ENCODE measurements at places on chromosomes 7 and 10. TPM values are rescaled to one million over a fixed set of nuclear protein-coding genes. Genes with fewer than 3 reads are reported as not detected.
A peak's percentile ranks its signal among the peaks of the same experiment; 100 is the strongest.

DNA sequence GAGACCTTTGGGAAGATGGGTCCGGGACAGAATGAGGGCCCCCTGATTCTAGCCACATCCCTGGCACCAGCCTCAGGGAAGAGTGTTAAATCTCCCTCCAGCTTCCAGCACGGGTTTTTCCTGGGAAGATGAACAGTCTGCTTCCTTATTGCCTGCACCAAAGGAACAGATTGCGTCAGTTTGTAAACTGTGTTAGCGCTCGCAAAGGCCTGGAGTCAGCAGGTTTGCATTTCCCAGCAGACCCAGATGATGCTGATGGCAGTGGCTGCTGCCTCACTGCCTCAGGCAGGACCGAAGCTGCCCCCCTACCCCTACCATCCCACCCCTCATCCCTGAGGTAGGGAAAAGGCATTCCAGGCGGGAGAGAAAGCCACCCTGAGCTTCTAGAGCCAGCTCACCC is 34.6 kb upstream of the LRRC4 start:
- no peak for DNase-seq

- DNase-seq, result no peak
Observed at GRCh38 chr7:76377186-76377918, 18.6 kb upstream of the YWHAG start.

- peak; percentile 49 for DNase-seq
Observed at GRCh38 chr10:34446049-34446448, 369.0 kb downstream of the PARD3 start.

DNA sequence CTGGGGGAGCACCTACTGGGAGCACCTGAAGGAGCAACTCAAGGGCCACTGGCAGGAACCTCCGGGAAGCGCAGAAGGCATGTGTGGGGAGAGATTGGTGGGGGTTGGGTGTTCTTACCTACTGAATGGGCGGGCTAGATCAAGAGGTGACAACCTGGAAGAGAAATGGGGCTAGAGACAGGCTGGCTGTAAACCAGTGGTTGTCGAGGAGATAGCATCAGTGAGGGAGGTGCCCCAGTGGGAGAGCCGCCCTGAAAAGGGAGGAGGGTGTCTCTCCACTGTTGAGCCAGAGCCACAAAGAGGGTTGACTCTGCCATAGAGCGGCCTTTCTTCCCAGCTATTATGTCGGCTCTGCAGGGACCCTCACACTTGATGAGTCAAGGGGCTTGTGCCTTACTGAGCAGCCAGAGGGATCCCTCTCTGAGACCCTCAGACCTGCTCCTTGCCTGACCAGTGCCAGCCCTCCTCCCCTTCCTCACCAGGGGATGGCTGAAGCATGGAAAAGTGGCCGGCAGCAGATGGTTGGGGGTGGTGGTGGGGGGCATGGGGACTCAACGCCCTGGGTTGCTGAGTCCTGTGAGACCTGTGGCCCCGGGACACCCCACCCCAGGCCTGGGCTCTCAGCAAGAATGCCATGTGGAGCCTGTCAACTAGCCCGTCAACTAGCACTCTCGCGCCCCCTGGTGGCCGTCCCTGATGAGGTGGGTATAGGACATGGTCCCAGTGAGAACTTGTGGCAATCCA is 36.4 kb upstream of the PURB start:
- DNase-seq, result peak; percentile 90

DNA sequence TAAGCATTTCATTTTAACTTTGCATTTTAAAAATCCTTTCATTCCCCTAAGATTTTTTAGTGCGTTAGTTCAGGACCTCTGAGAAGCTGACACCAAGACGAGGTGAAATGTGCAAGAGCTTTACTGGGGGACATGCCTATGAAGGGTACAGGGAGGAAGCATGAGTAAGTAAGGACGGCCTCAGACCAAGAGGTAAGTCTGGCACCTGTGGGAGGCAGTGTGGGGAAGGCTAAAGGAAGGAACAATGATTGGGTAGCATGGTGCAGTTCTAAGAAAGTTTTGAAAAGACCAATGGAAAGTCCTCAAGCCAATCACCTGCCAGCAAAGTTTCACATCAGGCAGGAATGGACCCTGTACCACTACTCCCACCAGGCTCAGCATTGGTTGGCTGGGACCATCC is 369.2 kb downstream of the GFRA1 start:
- DNase-seq, result no peak

DNA sequence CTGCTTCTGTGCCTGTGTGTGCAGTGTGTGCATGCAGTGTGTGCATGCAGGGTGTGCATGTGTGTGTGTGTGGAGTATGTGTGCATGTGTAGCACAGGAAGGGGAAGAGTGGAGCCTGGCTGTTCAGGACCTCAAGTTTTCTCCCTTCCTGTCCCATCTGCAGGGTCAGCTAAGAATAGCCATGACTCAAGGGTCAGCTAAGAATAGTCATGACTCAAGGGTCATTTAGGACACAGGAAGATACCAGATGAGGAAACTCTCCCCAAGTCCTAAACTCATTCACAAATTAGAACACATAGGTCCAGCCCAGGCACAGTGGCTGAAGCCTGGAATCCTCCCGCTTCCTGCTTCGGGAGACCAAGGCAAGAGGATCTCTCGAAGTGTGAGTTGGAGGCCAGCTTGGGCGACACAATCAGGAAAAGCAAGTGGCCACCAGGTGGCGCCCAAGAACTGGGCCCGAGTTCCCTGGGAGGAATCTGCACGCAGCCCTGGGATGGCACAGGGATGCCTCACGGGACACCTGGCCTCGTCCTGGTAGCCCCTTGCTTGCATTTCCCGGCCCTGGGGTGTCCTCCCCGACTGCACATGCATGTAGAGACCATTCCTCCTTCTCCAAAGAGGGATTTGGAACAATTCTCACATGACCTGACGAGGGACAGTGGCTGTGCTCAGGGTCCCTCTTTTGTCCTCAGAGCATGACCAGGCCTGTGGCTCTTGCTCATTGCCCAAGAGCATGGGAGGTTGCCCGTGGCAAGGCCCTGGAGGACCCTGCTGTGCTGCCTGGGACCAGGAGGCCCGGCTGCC is 21.4 kb upstream of the VOPP1 start:
- peak; percentile 62 for DNase-seq

The TBX20 gene
- not detected for total RNA-seq

The LRRC18 gene
- not detected for total RNA-seq

GRCh38 chr7:158301207-158301606 is 286.4 kb downstream of the PTPRN2 start:
- no peak for DNase-seq

The FAM25G gene
- not detected for total RNA-seq

GRCh38 chr10:92173996-92174395 is 116.9 kb downstream of the CPEB3 start:
- no peak for DNase-seq

The SUV39H2 gene
- 49.6 TPM for total RNA-seq

DNA sequence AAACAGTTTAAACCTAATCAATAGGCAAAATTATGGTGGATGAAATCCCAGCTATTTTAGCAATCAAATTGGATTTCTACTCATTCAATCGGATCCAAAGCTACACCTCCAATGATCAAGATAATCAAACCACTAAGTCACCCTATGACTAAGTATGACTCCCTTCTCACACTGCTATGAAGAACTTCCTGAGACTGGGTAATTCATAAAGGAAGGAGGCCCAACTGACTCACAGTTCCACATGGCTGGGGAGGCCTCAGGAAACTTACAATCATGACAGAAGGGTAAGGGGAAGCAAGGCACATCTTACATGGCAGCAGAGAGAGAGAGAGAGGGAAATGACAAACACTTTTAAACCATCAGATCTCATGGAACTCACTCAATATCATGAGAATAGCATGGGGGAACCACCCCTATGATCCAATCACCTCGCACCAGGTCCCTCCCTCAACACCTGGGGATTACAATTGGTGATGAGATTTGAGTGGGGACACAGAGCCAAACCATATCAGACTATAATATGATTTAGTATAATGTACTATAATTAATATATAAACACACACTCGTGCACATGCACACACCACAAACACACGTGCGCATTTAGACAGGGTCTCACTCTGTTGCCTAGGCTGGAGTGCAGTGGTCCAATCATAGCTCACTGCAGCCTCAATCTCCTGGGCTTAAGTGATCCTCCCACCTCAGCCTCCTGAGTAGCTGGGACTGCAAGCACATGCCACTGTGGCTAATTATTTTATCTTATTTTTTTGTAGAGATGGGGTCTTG is 213.6 kb upstream of the FOXK1 start:
- DNase-seq, result no peak

The CDHR3 gene
- 1.2 TPM for total RNA-seq

DNA sequence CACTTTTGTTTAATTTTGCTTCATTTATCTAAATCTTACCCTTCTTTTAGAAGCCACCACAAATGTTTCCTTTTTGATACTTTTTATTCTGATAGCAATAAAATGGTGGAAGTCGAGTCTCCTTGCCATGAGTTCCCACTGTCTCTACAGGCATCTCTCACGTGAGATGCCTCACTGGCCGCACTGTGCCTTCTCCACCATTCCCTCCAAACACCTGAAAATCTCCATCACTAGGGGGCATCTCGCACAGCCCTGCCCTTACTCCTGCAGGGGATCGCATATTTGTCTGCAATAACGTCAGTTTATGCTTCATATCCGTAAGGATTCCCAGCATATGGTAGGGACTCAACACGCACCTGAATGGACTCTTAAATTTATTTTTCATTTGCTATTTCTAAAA is 56.3 kb upstream of the NCAPG2 start:
- DNase-seq, result no peak

The LRMDA gene
- 6.5 TPM for total RNA-seq

DNA sequence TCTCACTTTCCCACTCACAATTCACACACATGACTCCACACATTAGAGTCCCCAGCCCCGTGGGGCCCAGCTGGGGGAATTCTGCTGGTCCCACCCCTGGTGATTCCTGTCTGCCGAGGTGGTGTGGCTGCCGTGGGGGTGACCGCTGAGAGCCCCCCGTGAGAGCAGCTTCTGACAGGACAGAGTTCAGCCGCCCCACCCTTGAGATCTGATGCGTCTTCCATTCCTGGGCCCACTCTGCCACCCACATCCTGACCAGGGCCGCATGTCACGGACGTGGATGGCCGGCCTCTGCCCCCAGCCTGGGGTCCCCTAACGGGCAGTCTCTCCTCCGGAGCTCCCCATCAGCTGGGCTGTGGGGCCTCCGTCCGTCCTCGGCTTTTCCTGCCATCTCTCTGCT is 240.1 kb upstream of the PITRM1 start:
- no peak for DNase-seq

DNA sequence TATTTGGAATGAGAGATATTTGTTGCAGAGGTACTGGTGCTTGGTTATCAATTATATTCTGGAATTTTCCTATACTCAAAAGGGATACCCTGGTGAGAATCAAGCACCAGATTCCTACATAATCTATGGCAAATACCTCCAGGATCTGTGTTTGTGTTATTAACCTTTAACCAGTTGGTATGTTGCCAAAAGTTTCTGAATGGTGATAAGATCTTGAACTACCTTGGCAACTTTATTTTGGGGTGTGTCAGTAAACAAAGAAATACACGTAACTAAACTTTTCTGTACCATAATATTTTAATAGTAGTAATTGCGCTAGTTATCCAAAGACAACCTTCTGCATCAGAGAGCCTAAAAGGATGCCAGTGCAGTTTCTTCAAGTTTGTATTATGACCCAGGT is 13.4 kb downstream of the SCIN start:
- no peak for DNase-seq

DNA sequence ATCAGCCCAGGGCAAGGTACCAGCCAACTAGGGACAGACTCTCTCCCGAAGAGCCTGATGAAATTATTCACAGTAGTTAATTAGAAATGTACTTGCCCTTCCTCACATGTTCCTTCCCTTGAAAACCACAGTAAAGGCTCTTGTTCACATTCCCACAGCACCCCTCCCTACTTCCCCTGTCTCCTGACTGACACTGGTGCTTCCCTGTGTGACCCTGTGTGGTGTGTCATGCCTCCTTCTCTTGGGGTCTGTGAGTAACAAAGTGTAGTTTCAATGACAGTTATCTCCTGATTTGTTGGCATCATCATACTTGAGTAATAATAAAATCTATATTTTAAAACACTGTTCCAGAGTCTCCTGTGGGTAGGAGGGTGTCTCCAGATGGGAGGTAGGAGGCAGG is 209.7 kb downstream of the ABCA13 start:
- no peak for DNase-seq

- DNase-seq, result no peak
Observed at GRCh38 chr7:26013551-26014083, 138.4 kb upstream of the NFE2L3 start.

The FOXI2 gene
- not detected for total RNA-seq

DNA sequence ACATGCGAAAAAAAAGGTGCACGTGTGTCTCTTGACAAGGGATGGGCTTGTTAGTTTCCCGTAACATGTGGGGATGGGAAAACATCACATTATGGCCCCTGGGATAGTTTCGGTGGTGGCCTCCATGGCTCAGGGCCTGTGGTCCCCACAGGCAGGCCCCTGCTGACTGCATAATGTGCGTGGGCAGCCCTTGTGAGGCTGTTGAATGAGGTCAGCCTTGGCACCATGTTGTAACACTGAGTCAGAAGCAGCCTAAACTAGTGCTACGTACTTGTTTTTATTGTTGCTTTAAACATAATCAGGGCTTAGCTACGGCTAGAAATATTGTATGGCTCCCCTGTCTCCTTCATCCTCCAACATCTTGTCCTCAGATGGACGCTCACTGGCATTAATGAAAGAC is 80.6 kb downstream of the BEND7 start:
- no peak for DNase-seq

The VWDE gene
- total RNA-seq, result not detected

The TFEC gene
- 0.58 TPM for total RNA-seq

The PRF1 gene
- total RNA-seq, result under 0.01 TPM

DNA sequence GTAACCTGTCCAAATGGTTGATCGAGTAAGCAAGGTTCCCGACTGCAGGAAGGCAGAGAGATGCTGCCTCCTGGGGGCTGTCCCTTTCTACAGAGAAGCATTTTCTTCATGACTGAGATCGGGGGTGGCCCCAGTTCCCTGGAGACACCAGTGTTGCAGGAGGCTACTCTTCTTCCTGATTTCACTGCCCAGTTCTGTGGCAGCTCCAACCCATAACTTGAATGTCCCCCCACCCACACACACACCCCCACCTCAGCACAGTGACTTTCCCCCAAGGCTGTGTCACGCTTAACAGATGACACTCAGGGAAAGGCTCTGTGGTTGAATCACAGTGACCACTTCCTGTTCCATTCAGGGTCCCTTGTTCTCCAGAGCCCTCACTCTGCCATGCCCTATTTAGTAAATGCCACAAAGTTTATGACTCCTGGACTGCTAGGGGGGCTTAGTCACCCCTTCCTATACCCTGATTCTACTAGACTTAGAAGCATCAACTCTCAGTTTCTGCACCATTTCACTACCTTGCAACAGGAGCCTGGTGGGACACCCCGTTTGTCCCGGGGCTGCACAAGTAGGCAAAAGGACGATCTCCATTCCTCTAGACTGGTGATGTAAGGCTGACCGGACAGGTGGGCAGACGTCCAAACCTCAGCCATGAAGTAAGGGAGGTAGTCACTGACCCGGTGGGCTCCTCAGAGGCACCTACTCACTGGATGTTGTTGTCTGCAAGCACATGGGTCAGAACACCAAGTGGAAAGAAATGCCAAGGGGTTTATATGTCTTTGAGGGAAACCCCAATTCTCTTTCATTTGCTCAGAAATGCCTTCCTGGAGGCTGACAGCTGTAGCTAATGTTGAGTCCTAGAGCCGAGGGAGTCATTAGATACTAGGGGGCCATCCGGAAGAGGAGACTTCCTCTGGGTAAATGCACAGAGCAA is 31.3 kb upstream of the SMC3 start:
- DNase-seq, result peak; percentile 34

GRCh38 chr7:50664461-50664922 is 99.3 kb upstream of the DDC start:
- no peak for DNase-seq

The NUTM2E gene
- total RNA-seq, result not detected

- no peak for DNase-seq
Observed at GRCh38 chr7:134024739-134025138, 102.4 kb upstream of the LRGUK start.

- no peak for DNase-seq
Observed at GRCh38 chr7:22717760-22718159, 9.2 kb upstream of the IL6 start.

The ZCCHC24 gene
- 18.8 TPM for total RNA-seq
